ENCODE measurements at places on chromosomes 7 and 10. TPM values are rescaled to one million over a fixed set of nuclear protein-coding genes. Genes with fewer than 3 reads are reported as not detected.

SUN3 gene
- total RNA-seq = not detected

DNA sequence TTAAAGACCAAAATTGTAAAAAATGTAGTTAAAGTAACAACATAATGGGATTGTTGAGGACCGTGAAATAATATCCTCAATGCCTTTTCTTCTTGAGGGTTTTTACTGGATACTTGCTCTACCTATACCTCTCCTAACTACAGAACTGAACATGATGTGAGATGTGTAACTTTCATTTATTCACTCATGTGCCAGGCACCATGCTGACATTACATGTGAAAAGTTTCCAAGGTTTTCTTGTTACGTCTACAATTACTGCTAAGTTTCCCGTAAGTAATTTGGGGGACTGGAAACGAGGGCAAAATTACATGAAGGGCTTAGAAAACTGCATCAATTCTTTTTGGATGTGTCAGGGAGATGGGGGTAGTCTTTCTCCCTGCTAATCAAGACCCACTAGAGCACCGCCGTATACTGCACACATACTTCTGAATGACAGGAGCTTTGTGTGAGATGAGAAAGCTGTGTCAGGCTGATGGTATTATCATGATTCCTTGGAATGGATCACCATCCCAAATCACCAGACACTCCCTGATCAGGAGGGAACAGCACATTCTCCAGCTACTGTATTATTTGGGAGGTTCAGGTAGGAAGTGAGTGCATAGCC lies 41.8 kb downstream of the PTPRZ1 start:
- no peak for DNase-seq

DNA sequence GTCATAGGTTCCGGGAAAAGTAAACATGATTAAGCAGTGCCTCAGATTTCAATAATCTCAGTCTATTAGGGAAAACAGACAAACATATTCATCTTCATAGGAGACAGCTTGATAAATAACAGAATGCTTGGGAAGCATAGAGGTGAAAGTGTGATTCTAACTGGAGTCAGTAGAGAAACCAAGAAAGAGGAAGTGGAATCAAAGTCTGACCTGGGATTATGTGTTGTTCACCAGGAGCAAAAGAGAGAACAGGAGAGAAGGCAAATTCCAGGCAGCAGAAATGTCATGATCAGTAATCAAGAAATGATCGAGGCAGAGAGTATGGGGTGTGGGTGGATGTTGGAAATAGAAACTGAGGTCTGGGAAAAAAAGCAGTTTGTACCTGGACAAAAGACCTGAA lies 43.7 kb downstream of the DGKB start:
- DNase-seq = no peak

DNA sequence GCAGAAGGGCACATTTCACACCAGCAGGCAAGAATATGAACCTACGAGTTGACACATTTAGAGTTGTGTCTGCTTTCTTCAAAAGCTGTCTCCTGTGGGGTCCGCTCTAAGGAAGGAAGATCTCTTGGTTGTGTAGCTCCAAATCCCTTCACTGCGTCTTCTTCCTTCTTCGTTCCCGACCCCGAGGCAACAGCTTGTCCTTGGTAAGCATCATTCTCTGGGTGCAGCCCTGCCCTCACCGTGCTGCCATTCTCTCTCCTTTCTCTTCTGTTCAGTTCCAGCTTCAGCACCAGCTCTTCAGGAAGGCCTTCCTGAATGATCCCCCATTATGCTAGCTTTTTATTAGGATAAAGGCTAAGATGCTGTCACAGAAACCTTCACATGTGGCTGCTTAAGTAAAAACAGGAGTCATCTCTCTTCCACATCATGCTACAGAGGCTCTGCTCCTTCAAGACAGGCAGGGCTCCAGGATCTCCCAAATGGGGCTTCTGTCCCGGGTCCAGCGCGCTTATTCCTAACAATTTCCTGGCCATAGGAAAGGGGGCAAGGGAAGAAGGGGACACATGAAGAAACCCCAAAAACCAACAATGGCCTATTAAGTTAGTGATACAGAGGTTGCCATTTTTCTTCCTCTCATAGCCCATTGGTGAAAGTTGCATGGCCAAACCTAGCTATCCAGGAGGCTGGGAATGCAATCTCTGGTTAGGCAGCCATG lies 52.2 kb upstream of the SHH start:
- no peak for DNase-seq

DPP6 gene
- 2.9 TPM for total RNA-seq

DNA sequence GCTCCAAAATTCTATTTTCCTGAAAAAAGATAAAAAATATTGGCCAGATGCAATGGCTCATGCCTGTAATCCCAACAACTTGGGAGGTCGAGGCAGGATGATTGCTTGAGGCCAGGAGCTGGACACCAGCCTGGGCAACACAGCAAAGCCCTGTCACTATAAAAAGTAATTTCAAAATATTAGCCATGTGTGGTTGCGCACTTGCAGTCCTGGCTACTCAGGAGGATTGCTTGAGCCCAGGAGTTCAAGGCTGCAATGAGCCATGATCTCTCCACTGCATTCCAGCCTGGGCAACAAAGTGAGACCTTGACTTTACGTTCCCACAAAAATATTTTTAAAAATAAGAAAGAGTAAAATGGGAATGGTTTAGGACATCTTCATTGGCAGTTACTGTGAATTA lies 104.1 kb upstream of the AFAP1L2 start:
- DNase-seq = no peak

C10orf62 gene
- total RNA-seq = not detected

DNA sequence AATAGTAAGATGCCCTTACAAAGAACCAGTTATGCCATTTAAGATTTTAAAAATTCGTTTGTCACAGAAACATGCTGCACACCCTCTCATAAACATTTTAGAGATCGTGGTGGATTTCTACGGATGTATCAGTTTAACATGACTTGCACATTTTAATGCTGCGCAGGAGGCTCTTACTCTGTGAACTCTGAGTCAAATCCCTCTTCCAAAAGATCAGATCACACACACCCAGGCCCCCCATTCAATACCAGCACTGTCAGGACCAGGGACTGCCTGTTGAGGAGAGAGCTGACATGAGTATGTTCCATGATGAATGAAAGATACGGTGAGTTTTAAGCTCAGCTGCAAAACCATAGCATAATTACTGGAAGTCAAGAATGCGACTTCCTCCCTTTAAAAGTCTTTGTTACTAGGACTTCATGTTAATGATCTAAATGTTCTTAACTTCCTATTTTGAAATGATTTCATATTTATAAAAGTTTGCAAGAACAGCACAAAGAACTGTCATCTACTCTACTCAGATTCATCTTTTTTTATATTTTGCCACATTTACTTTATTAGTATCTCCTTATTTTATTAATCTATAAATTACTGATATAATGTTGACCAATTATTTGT lies 500.2 kb downstream of the GLRX3 start:
- no peak for DNase-seq

CALHM3 gene
- total RNA-seq = not detected

GRCh38 chr10:7008645-7009044 lies 402.2 kb downstream of the SFMBT2 start:
- DNase-seq = no peak

ENO4 gene
- total RNA-seq = 0.37 TPM

SCIN gene
- total RNA-seq = 95.5 TPM

MUC12 gene
- 2,027 TPM for total RNA-seq

EPDR1 gene
- total RNA-seq = 10.5 TPM

GRCh38 chr10:65719790-65720189 lies 1206.0 kb upstream of the LRRTM3 start:
- DNase-seq = no peak

LRRD1 gene
- total RNA-seq = not detected

GRCh38 chr7:67267914-67268313 lies 271.3 kb downstream of the TYW1 start:
- no peak for DNase-seq

DNA sequence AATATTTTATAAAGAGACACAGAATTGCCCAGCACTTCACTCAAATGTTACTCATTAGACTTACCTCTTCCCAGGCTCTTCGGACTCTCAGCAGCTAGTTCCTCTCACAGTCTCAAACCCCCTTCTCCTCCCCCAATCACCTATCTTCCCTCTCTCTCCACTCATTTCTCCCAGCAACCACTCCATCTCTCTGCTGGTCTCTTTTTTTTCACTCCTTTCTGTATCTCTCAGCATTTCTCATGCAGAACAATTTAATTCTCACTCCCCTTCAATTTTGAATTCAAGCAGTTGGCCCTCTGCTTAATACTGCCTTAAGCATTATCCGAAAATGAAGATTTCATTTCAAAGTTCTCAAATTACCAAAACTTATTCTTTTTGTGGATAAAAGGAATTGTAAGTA lies 34.4 kb upstream of the CAV2 start:
- no peak for DNase-seq

DNA sequence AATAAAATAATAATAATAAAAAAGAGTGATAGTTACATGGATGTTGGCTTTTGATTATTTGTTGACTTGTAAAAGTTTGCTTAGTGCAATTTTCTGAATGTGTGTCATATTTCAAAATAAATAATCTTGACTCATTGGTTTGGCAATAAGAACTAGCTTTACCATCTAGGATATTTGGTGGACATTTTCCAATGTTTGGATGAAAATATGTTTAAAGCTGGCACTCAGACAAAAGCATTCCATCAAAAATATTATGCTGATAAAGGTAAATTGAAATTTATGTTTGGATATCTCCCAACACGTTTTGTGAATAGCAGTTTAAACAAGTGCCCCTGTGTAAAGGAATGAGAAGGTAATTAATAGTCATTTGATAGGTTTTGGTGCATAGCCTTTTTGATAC lies 62.5 kb upstream of the KCNMA1 start:
- DNase-seq = no peak

CYP3A5 gene
- total RNA-seq = 144 TPM

DNA sequence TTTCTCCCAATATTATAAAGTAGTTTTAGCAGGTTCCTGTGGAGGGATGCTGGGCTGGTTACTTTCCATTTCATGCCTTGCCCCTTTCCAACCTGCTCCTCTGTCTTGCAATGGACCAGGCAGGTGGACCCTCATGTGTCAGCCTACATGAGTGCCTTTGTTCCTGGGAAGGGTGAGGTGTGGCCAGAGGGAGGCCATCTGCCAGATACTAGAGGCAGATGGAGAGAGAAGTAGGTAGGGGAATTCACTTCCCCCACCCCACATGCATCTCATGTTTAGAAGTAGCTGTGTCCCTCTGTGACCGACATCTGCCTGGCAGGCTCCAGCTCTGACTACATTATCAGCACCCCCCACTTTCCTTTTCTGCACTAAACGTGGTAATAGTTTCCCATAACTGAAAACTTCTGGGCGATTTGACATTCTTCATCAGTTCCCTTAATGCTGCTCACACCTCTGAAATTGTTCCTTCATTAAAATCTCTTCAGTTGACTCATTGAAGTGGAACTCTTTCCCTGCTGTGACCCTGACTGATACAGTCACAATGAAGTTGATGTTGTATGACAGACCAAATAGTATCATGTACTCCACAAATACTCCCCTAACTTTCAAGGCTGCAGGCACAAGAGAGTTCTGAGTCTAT lies 396.3 kb upstream of the FZD8 start:
- no peak for DNase-seq

HOXA4 gene
- 4.5 TPM for total RNA-seq

GRCh38 chr10:110446954-110447608 lies 50.6 kb upstream of the DUSP5 start:
- DNase-seq = no peak

VPS37D gene
- total RNA-seq = 0.78 TPM

DNA sequence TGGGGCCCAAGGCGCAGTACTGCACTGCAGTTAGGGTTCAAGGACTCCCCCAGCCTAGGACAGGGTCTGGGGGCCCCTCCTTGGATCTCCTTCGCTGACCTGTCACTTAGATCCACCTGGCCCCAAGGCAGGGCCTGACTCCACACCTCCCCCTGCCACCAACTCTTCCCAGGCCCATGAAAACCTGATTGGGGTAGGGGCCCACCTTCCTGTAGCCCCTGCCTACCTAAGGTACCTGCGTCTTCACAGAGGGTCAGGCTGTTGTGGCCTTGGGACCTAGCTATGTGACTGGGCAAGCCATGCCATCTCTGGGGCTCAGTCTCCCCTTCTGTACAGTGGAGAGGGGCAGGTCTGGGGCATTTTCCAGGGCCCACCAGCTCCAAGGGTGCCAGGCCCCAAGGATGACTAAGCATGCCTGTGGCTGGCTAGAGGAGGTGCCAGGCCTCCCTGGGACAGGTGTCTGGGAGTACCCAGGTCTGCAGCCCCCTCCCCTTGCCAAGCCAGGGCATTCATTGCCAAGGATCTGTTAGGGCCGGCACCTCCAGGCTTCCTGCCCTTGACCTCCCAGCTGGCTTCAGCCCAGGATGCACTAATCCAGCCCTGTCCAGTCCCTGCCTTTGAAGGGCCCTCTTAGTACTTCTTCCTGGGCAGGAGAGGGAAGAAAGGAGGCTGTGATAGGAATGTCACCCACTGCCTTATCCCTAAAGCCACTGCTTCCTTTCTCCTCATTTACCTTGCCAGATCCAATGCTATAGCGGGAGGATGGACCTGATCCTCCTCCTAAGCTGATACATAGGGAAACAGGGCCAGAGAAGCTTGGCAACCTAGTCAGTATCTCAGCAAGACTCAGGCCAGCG lies 1.3 kb downstream of the LIMK1 start:
- DNase-seq = no peak

GTF2IRD1 gene
- 14.8 TPM for total RNA-seq

Data from left colon (tissue), 2 donors.